NCI-H748 treated with DMSO at 0.1 percent for 48 hours (cell line): ENCODE measurements at places on chromosomes 1 and 21.
A peak's percentile ranks its signal among the peaks of the same experiment; 100 is the strongest.

GRCh38 chr1:23050201-23050600 lies 30.9 kb downstream of the KDM1A start:
- no peak for DNase-seq

DNA sequence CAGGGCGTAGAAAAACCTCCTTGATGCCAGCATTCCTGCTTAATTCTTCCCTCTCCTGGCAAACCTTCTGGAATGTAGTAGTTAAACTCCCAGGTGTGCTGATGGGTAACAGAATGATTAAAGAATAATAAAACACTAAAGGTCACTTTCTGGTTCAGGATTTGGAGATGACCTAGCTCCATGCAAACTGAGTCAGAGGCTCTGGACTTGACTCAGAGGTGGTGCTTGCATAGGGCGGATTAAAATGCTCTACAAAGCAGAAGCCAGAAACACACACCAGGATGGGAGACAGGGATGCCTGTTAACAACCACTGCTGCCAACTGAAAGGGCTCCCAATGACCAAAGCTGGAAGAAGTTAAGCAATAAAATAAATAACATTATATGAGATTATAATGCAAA lies 41.5 kb downstream of the KRTAP19-8 start:
- no peak for DNase-seq

DNA sequence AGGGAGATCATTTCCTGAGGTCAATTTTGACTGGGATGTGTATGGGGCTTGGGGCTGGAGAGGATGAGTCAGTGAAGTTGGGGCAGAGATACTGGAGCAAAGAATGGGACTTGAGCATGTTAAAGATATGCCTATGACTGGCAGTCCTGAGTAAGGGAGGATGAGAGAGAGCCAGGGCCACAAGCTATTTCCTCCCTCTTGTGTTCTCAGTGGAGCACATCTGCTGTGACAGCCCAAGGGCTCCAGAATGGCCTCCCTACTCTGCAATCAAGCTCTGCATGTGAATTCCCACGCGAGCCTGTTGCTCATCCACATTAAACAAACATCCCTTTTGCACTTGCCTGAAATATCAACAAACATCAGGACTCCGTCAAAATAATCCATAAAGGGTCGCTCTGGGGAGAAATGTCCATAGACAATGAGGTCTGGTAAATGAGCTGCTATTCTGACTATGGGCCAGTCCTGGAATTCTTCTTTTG lies 9.2 kb downstream of the ADCY10 start:
- no peak for DNase-seq

DNA sequence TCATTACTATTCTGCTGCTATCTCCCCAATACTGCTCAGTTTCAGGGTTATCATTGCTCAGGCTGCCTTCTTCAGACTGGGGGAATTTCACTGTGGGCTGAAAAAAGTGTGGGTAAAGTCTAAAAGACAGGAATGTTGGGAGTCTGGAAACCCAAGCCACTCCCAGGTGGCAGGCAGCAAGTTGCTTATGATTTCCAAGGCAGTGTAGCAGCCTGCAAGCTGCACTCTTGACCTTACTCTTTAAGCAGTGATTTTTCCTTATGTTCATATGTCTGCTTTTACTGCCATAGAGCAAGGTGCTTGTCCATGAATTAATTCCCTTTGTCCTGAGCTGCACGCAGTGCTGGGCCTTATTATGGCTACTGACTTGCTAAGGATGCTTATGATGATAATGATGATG lies 53.1 kb downstream of the PHC2 start:
- no peak for DNase-seq

DNA sequence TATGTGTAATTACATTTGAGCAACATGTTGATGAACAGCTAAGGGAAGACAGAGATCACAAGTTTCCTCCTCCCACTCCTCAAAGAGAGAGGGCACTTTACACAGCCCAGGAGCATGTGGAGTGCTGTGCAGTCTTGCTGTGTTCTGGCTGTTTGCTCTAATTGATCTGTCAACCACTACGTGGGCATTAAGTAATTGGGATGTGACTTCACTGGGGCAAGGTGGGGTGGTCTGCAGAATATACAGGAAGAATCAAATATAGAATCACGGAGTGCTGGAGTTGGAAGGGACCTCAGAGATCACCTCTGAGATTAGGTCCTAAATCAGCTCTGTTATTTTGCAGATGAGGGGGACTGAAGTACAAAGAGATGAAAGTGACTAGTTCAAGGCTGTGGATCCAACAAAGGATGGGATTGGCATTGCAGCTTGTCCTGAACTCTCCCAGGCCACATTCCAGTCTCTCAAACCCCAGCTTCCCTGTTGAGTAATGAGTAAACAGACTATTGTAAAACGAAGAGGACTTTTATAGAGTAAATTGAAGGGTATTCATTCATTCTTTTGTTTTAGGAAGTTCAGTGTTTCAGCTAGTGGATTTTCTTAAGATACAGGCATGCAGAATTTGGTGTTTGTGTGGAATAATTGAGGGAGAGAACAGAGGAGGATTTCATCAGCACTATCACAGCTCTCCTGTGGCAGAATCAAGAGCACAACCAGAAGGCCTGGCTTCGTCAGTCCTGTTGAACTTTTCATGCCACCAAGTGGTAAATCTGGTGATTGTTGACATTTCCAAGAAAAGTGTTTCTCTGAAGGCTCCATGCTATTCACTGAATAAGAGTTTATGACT lies 22.4 kb downstream of the NOS1AP start:
- DNase-seq = no peak

DNA sequence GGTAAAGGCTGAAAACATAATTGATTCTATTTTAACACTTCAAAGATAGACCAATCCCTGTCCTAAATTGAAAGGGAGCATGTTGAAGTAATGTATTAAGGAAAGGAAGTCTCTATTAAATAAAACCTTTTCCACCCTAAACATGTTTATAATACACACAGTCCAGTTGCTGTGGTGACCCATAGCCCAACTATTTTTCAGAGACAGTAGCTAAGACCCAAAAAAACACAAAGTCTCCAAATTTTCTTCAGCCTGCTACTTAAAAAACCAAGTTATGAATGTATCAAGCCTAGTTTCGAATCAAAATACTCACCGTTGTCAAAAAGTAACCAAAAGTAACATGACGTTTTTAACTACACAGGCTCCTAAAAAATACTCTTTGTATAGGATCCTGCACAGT lies 1.6 kb downstream of the ELK4 start:
- DNase-seq = no peak

DNA sequence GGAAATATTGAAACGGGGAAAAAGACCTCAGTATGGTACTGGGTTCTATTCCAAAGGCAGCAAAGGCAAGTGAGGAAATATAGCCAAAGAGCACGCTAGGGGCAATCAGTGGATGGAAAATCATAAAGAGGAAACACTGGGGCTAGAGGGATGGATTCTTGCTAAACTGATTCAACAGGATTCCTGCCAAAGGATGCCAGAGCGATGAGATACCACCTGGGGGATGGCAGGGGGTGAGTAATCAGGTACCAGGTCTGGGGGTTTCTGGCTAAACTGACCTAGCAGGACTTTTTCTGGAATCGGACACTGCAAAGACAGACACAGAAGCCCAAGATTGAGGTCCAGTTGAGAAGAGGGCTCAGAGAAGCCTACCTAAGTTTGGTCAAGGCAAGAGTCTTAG lies 6.7 kb downstream of the CHI3L2 start:
- DNase-seq = no peak

DNA sequence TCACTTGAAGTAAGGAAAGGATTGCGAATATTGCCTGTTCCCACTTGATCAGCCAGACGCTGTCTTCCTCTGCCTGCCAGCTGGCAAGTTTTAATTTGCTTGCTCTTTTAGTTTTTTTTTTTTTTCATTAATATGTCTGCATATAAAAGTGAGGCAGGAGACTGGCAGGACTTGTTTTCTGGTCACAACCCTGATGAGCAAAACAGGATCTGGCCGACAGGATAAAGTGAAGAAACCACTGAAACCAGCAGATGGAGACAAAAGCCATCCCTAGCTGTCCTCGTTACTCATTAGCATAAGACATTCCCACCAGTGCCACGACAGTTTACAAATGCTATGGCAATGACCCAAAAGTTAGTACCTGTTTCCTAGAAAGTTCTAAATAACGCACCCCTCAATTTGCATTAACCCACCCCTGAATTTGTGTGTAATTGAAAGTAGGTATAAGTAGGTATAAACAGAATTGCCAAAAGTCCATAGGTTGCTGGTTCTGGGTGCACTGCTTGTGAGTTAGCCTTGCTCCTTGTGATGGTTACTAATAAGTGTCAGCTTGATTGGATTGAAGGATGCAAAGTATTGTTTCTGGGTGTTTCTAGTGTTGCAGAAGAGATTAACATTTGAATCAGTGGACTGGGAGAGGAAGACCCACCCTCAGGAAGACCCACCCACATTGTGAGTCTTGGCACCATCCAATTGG lies 60.8 kb downstream of the ZNF684 start:
- peak; percentile 96 for DNase-seq

- no peak for DNase-seq
These were observed 121.4 kb upstream of the NFIA start for GRCh38 chr1:60960891-60961461.

GRCh38 chr21:33642896-33643657 lies 776 bp downstream of the ITSN1 start:
- no peak for DNase-seq

- no peak for DNase-seq
These were observed 14.7 kb upstream of the FABP3 start for GRCh38 chr1:31387612-31388011.
